ENCODE measurements at places on chromosomes 11 and 22.

DNA sequence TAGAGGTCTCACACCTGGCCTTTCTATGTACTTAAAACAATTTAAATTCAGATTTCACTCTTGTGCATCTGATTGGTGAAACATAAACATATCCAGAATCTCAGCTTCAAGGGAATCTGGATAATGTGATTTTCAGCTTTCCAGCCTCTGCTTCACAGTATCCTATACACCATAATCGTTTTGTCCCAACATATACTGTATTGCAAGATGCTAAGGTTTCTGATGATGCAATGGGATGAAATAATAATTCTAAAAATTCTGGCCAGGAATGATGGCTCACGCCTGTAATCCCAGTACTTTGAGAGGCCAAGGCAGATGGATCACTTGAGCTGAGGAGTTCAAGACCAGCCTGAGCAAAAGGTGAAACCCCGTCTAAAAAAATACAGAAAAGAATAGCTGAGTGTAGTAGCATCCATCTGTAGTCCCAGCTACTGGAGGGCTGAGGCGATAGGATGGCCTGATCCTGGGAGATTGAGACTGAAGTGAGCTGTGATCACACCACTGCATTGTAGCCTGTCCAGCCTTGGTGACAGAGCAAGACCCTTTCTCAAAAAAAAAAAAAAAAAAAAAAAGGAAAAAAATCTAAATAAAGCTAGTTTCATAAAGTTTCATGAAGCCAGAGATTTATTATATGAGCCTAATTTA is 41.0 kb upstream of the CTSC start:
- DNase-seq: no peak

DNA sequence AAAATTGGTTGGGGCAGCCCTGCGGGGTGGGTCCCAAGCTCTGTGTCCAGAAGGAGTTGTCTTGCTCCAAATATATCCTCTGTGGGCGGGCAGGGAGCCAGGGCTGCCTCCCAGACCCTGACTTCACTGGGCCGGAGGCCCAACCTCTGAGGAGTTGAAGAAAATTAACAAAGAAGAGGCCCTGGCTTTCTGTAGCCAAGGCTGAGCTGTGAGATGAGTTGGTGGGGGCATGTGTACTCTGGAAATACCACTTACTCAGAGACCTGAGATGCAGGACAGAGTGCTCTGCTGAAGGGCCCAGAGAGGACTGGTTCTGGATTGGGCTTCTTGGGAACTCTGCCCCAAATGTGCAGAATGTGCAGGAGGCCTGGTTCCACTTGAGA is 96.3 kb downstream of the SWAP70 start:
- no peak for DNase-seq

GRCh38 chr22:38755155-38755910 is 465 bp downstream of the SUN2 start:
- peak; percentile 64 for DNase-seq

- no peak for DNase-seq
Measured at GRCh38 chr11:46162700-46163099, 41.4 kb upstream of the PHF21A start.

DNA sequence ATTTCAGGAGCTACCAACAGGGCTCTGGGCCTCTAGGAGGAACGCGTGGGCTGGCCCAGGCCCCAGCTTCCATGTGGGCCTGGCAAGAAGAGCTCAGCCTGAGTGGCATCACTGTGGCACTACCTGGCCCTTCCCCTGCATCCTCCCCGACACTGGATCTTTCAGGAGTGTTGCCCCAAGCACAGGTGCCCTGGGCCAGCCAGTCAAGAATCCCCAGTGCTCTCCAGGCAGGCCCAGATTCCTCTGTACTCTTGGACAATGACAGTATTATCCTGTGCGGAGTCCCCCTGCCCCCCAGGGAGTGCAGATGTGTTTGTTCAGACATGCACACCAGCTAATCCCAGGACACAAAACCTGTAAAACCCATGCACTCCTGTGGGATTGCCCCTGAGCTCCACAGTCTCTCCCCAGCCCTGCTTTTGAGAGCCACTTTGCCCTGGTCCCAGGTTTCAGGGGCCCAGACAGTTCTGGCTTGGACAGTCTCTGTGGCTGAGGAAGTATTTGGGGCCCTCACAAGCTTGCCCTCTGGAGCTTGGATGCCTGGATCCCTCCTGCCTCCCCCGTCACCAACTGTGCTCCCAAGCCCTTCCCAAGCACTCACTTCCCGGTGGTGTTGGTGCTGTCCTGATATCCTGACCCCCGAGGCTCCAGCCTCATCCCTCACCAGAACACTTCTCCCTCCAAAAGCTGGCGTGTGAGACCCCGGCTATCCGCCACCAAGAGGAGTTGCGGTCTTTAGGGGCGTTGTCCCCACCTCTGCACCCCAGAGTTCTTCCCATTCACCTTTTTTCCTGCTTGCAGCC is 39.9 kb downstream of the KCNC1 start:
- no peak for DNase-seq

- no peak for DNase-seq
Measured at GRCh38 chr11:45665206-45665932, at the start of gene CHST1. Gene CHST1 (minus strand): TSS chr11:45665622. CDS start chr11:45650923, 14,699 bp downstream.

DNA sequence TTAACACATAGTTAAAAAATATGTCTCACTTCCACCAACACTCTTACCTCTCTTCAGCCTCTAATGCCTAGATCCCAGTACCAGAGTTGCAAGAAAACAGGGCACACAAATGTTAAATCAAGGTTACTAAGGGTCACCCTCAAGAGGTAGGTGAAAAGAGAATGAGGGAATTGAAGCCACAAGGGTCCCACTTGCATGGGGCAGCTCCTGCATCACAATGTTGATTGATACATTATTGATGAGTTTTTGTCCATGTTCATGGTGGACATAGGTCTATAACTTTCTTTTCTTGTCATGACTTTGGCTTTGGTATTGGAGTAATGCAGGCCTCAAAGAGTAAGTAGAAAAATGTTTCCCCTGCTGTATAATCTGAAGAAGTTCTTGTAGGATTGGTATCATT is 46.0 kb upstream of the IGLL5 start:
- DNase-seq: no peak

DNA sequence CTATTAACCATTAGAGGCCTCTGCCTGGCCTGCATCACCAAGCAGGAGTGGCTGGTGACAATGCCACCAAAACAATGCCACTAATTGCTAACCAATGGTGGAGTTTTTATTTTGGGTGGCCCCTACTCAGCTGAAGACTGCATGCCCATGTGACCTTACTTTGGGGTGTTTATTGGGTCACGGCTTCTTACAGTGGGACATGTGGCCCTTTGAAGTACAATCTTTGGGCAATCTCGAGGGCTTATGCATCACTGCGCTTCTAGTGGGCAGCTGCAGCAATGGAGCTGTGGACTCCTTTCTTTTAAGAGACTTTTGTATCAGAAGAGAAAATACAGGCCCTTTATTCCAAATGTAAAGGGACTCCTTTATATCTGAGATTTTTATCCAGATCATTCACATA is 85.7 kb downstream of the IGLL5 start:
- DNase-seq: no peak

DNA sequence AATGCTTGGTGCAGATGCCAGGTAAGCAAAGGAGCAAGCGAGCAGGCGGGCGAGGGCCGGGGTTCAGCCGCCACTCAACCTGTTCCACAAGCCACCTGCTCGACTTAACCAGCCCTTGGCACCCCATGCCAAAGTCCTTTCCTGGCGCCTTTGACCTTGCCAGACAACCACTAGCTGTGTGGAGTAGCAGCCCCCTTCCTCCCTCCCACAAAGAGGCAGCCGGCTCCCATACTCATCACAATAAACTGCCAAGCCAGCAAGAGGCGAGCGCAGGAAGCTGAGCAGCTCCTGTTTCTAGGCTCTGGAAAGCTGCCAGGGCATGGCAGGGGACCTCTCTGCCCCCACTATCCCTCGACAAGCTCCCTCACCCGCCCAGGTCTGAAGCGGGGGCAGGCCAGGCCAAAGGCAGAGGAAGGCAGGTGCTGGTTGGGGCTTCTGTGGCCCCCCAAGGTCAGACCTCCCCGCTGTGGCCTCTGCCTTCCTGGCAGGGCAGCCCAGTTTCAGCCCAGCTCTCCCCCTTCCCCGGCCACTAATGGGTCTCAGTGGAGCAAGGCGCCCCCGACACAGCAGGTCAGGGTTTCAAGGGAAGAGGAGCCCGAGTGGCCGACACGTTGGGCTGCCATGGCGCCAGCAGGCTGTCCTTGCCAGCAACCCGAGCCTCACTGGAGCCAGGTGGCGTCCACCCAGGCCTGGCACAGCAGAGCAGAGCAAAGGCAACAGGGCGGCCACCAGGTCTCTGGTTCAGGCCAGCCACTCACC is 15.3 kb downstream of the MACROD1 start:
- no peak for DNase-seq

- DNase-seq: no peak
Measured at GRCh38 chr11:70127653-70128434, 49.7 kb downstream of the ANO1 start.

DNA sequence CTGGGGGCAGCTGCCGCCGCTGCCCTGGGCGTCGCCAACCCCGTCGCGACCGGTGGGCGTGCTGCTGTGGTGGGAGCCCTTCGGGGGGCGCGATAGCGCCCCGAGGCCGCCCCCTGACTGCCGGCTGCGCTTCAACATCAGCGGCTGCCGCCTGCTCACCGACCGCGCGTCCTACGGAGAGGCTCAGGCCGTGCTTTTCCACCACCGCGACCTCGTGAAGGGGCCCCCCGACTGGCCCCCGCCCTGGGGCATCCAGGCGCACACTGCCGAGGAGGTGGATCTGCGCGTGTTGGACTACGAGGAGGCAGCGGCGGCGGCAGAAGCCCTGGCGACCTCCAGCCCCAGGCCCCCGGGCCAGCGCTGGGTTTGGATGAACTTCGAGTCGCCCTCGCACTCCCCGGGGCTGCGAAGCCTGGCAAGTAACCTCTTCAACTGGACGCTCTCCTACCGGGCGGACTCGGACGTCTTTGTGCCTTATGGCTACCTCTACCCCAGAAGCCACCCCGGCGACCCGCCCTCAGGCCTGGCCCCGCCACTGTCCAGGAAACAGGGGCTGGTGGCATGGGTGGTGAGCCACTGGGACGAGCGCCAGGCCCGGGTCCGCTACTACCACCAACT is 1.0 kb downstream of the FUT4 start:
- no peak for DNase-seq
